ENCODE measurements at places on chromosomes 12 and 14. TPM values are rescaled to one million over a fixed set of nuclear protein-coding genes. Genes with fewer than 3 reads are reported as not detected.

Gene ASPG
- not detected for total RNA-seq

Gene DICER1
- 41.7 TPM for total RNA-seq

Gene KRT77
- total RNA-seq, result not detected

Gene CLEC14A
- 2.8 TPM for total RNA-seq

DNA sequence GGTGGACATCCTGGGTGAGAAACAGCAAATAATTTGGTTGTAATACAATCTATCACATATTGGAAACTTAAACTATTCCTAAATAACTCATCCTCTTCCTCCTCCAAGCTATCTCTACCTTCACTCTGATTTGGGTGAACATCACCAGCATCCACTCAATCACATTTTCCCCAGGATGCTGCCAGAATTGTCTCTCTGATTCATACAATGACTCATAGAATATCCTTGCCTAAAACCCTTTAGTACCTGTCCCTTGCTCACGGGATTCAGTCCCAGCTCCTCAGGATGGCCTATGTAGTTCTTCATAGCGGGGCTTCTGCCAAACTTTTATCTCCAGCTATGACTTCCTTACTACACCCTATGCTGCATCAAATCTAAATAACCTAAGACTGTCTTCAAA is 146.8 kb downstream of the EMP1 start:
- H3K4me3 ChIP-seq, result no peak overlapping the region
- H3K27me3 ChIP-seq, result no peaks in the 10 kb centered on the region
- no peak for DNase-seq
- no peaks in the 10 kb centered on the region for H3K36me3 ChIP-seq

GRCh38 chr14:81313200-81313599 is 86.9 kb downstream of the STON2 start:
- H3K4me1 ChIP-seq, result no peaks in the 10 kb centered on the region
- H3K36me3 ChIP-seq, result no peaks in the 10 kb centered on the region
- no peak for DNase-seq
- H3K27ac ChIP-seq, result no peak overlapping the region

- DNase-seq, result peak; percentile 72
- peaks cover 23% of the 10 kb centered on the region for H3K4me1 ChIP-seq
- peak overlapping the region; percentile 93 for H3K27ac ChIP-seq
- no peaks in the 10 kb centered on the region for H3K36me3 ChIP-seq
- H3K4me3 ChIP-seq, result no peak overlapping the region
These were observed 6.0 kb upstream of the CHD4 start for GRCh38 chr12:6613015-6613775.

DNA sequence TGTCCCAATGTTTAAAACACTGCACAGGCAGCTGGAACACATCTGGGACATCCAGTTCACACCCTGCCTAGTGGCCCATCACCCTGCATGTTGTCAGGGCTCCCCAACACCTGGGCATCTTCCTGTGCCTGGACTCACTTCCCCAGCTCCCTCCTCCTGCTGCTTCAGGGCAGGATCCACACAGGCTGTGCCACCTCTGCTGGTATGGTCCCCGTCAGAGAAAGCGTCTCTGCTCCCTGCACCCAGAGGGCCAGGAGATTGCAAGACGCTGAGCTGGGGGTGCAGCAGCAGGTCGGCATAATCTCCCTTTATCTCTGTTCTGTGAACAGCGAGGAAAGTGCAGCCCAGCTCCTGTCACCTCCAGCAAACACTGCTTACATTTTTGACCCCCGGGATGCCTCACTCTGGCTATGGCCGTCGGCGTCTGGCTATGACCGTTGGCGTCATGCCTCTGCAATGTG is 124.3 kb downstream of the ADGRD1 start:
- DNase-seq, result no peak
- H3K4me3 ChIP-seq, result no peak overlapping the region
- H3K27me3 ChIP-seq, result no peaks in the 10 kb centered on the region
- H3K36me3 ChIP-seq, result no peaks in the 10 kb centered on the region
- H3K27ac ChIP-seq, result no peak overlapping the region

GRCh38 chr12:57736741-57737466 is 1.6 kb downstream of the AGAP2 start:
- H3K4me1 ChIP-seq, result 0 out of 2 replicates have a peak, but pooled peaks cover 3% of the 10 kb centered on the region
- no peak overlapping the region for H3K27ac ChIP-seq
- no peak overlapping the region for H3K4me3 ChIP-seq
- no peaks in the 10 kb centered on the region for H3K36me3 ChIP-seq
- peaks cover 94% of the 10 kb centered on the region for H3K27me3 ChIP-seq

- DNase-seq, result no peak
- no peaks in the 10 kb centered on the region for H3K27me3 ChIP-seq
- H3K27ac ChIP-seq, result no peak overlapping the region
- no peak overlapping the region for H3K4me3 ChIP-seq
These were observed 3.8 kb downstream of the RAPGEF3 start for GRCh38 chr12:47754881-47755280.

DNA sequence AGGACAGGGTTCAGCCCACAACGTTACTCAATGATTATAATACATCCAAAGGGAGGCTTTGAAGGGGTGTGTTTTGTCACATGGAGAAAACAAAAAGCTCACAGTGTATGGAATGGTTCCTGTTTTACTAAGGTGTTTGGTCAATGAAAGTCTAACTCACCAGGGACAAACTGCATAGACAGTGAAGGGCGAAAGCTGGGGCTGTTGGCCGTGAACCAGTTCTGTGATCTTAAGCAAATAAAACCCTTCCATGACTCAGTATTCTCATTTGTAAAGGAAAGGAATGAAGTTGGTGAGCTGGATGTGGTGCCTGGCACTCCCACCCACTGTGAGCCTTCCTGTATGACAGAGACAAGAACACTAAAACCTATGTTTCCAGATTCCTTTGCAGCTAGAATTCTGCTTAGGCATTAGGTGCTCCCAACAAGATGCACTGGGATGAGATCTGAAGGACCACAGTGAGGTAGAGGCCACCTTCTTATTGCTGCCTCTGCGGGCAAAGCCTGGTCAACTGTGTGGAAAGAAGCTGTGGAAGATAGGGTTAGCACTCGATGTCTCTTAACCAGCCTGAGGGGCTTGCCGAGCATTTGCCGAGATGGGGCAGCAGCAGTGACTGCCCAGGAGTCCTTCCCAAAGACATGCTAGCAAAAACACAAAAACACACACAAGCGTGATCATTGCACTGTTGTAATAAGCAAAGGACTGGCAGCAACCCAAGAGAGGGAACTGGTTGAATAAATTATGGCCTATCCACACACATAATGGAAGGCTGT is 48.5 kb downstream of the VCPKMT start:
- H3K4me3 ChIP-seq, result no peak overlapping the region
- DNase-seq, result peak; percentile 81
- H3K36me3 ChIP-seq, result no peaks in the 10 kb centered on the region
- H3K4me1 ChIP-seq, result peaks cover 5% of the 10 kb centered on the region
- H3K27me3 ChIP-seq, result no peaks in the 10 kb centered on the region

DNA sequence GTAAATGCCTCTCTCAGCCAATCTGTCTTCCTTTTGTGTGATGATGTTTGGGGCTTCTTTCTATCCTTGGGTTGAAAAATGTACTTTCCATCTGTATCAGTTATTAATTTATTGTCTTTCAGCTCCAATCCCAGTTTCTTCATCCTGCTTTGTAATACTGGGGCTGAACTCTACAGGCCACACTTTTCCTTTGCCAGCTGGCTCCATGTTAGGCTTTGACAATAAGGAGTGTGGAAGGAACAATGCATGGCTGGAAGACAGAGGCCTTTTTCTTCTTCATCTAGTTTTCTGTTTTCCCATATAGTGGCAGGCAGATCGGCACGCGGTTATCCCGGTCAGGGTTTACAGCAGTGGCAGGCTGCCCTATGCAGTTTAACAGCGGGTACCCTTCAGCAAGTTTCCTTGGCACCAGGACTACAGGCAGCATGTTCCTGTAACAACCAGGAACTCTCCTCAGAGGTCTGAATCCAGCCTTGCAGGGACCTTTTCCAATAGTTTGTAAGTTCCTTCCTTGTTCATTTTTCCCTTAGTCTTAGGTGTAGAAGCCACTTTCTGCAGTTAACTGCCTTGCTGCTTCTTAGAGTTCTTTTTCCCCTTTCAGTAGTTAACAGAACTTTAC is 38.5 kb upstream of the CRACR2A start:
- H3K36me3 ChIP-seq, result no peaks in the 10 kb centered on the region
- peaks cover 5% of the 10 kb centered on the region for H3K27me3 ChIP-seq
- H3K4me3 ChIP-seq, result no peak overlapping the region

GRCh38 chr12:46446645-46447044 is 74.1 kb upstream of the SLC38A2 start:
- H3K4me3 ChIP-seq, result no peak overlapping the region
- no peaks in the 10 kb centered on the region for H3K36me3 ChIP-seq
- H3K27me3 ChIP-seq, result no peaks in the 10 kb centered on the region

GRCh38 chr12:5718073-5718472 is 227.0 kb downstream of the ANO2 start:
- no peaks in the 10 kb centered on the region for H3K4me1 ChIP-seq
- no peak overlapping the region for H3K4me3 ChIP-seq
- H3K27ac ChIP-seq, result no peak overlapping the region
- H3K36me3 ChIP-seq, result no peaks in the 10 kb centered on the region

DNA sequence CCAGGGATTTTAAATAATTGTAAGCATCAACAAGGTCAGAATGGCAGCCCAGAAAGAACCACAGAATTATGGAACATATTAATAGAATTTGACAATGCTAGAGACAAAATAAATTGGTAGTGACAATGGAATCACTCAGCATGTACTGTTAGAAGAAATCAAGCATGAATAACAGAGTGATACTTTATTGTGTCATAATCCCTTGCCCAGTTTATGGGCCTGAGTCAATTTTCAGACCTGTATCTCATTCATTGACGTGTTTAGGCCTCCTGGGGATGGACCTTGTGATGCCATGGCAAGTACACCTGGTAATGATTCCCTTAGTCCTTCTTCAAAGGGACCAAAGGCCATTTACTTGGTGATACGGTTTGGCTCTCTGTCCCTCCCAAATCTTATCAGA is 12.8 kb upstream of the CCDC91 start:
- no peaks in the 10 kb centered on the region for H3K4me1 ChIP-seq
- no peak overlapping the region for H3K27ac ChIP-seq
- DNase-seq, result no peak
- H3K27me3 ChIP-seq, result no peaks in the 10 kb centered on the region
- no peaks in the 10 kb centered on the region for H3K36me3 ChIP-seq
- H3K4me3 ChIP-seq, result no peak overlapping the region

DNA sequence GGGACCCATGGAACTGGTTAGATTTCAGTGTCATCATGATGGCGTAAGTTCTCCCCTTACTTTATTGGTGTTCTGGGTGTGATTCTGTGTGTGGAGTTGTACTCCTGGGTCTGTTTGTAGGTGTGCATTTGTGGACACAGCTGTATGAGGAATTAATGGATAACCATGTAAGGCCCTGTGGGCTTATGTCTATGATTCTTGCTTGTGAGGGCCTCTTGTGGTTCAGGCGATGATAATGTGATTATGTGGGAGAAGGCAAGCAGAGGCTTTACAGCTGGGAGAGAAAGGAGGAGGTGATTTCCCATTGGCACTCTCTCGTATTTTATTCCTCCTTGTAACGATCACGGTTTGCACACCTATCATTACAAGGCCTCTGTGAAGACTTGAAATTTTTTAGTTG is 96.1 kb downstream of the SCN8A start:
- no peaks in the 10 kb centered on the region for H3K36me3 ChIP-seq
- DNase-seq, result no peak
- H3K4me1 ChIP-seq, result peaks cover 4% of the 10 kb centered on the region
- H3K4me3 ChIP-seq, result no peak overlapping the region
- no peak overlapping the region for H3K27ac ChIP-seq

- peaks cover 6% of the 10 kb centered on the region for H3K27me3 ChIP-seq
- H3K4me3 ChIP-seq, result no peak overlapping the region
- no peak for DNase-seq
- H3K4me1 ChIP-seq, result no peaks in the 10 kb centered on the region
- no peak overlapping the region for H3K27ac ChIP-seq
These were observed 18.9 kb upstream of the COCH start for GRCh38 chr14:30855345-30856037.

GRCh38 chr12:27229367-27229766 is 14.7 kb upstream of the STK38L start:
- H3K27me3 ChIP-seq, result no peaks in the 10 kb centered on the region
- H3K27ac ChIP-seq, result no peak overlapping the region
- H3K4me3 ChIP-seq, result no peak overlapping the region
- peaks cover 3% of the 10 kb centered on the region for H3K4me1 ChIP-seq
- no peak for DNase-seq

- no peak for DNase-seq
- H3K27ac ChIP-seq, result no peak overlapping the region
- H3K27me3 ChIP-seq, result peaks cover 4% of the 10 kb centered on the region
These were observed 144.4 kb upstream of the TMPO start for GRCh38 chr12:98370976-98371375.

GRCh38 chr12:19382563-19382962 is 56.7 kb upstream of the AEBP2 start:
- no peaks in the 10 kb centered on the region for H3K27me3 ChIP-seq
- H3K4me1 ChIP-seq, result peaks cover 7% of the 10 kb centered on the region
- peak overlapping the region; percentile 11 for H3K27ac ChIP-seq
- H3K36me3 ChIP-seq, result peaks cover 6% of the 10 kb centered on the region
- no peak for DNase-seq

DNA sequence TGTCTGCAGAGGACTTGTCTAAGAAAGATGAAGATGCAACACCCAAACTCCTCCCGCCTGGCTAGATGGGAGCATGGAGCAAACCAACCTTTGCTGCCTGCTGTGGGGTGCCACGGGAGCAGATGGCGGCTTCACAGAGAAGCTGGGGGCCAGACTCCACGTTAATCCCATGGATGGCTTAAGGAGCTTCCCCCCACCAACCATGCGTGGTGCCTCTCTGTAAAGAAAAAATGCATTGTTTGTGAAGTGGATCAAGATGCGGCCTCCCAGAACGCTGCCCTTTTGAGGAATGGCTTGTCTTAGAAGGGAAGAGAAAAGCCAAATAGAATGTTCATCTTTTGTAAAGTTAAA is 15.6 kb downstream of the MVK start:
- H3K27ac ChIP-seq, result no peak overlapping the region
- no peak overlapping the region for H3K4me3 ChIP-seq
- H3K36me3 ChIP-seq, result no peaks in the 10 kb centered on the region
- H3K27me3 ChIP-seq, result no peaks in the 10 kb centered on the region

GRCh38 chr14:53613404-53614253 is 343.0 kb downstream of the BMP4 start:
- no peak overlapping the region for H3K4me3 ChIP-seq
- DNase-seq, result peak; percentile 90
- H3K27me3 ChIP-seq, result peaks cover 3% of the 10 kb centered on the region
- peaks cover 3% of the 10 kb centered on the region for H3K4me1 ChIP-seq
- H3K27ac ChIP-seq, result peak overlapping the region; percentile 12
